Smooth muscle cell of the pulmonary artery (primary cell): ENCODE measurements at places on chromosomes 12 and 14. TPM values are rescaled to one million over a fixed set of nuclear protein-coding genes. Genes with fewer than 3 reads are reported as not detected.

SERPINA9 gene
- total RNA-seq, result not detected in 2 replicates

VDR gene
- total RNA-seq, result 13.0 and 13.6 TPM in 2 replicates

TC2N gene
- total RNA-seq, result 0.26 and 0.50 TPM in 2 replicates

KRT82 gene
- not detected in 2 replicates for total RNA-seq

MDGA2 gene
- not detected in 2 replicates for total RNA-seq

NFATC4 gene
- total RNA-seq, result 56.5 and 76.4 TPM in 2 replicates

KRT6B gene
- total RNA-seq, result 0.20 and 0.33 TPM in 2 replicates

HELB gene
- total RNA-seq, result 2.2 and 5.0 TPM in 2 replicates

SLC5A8 gene
- total RNA-seq, result not detected in 2 replicates

AP5M1 gene
- 22.8 and 28.0 TPM in 2 replicates for total RNA-seq

ADAM21 gene
- total RNA-seq, result 0.86 and 1.4 TPM in 2 replicates

CLEC14A gene
- total RNA-seq, result 0.33 and 0.69 TPM in 2 replicates

TSPAN19 gene
- not detected in 2 replicates for total RNA-seq

ESR2 gene
- 0.07 and 0.33 TPM in 2 replicates for total RNA-seq

FRS2 gene
- total RNA-seq, result 43.1 and 52.5 TPM in 2 replicates

NPFF gene
- not detected in 2 replicates for total RNA-seq

NDUFA9 gene
- 37.6 and 47.2 TPM in 2 replicates for total RNA-seq

GDF3 gene
- total RNA-seq, result not detected in 2 replicates

KRT6A gene
- total RNA-seq, result 2.7 and 11.9 TPM in 2 replicates

PRKD1 gene
- total RNA-seq, result 15.4 and 40.5 TPM in 2 replicates

PTGER2 gene
- total RNA-seq, result 3.8 and 8.2 TPM in 2 replicates

CRACR2A gene
- 0.69 and 4.3 TPM in 2 replicates for total RNA-seq

KRT78 gene
- not detected in 2 replicates for total RNA-seq

GLS2 gene
- 0.13 and 0.20 TPM in 2 replicates for total RNA-seq
